Gastrocnemius medialis (tissue), 4 donors: ENCODE measurements at places on chromosomes 3 and 15. TPM values are rescaled to one million over a fixed set of nuclear protein-coding genes. Genes with fewer than 3 reads are reported as not detected.

DNA sequence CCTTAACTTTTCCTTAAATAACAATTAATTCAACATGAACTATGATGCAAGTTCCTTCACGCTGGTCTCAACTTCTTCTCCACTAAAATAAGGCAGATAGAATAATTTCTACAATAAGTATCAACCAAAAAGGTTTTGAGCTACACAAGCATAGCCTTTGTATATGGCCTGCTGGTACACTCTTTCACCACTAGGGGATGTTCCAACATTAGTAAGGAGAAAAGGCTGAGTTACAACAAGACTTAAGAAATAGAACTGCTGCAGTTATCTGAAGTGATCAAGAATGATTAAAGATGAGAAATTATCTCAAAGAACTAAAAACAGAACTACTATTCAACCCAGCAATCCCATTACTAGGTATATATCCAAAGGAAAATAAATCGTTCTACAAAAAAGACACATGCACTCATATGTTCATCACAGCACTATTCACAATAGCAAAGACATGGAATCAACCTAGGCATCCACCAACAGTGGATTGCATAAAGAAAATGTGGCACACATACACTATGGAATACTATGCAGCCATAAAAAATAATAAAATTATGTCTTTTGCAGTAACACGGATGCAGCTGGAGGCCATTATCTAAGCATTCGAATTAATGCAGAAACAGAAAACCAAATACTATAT lies 14.4 kb downstream of the ATP13A3 start:
- H3K4me3 ChIP-seq, result no peak overlapping the region
- no peaks in the 10 kb centered on the region for H3K36me3 ChIP-seq
- no peaks in the 10 kb centered on the region for H3K27me3 ChIP-seq
- peaks cover 18% of the 10 kb centered on the region for H3K4me1 ChIP-seq
- DNase-seq, result no peak
- H3K27ac ChIP-seq, result no peak overlapping the region

GRCh38 chr3:131277836-131278497 lies 103.6 kb upstream of the NUDT16 start:
- no peak for DNase-seq
- H3K4me3 ChIP-seq, result no peak overlapping the region
- H3K27me3 ChIP-seq, result no peaks in the 10 kb centered on the region
- no peak overlapping the region for H3K27ac ChIP-seq
- H3K4me1 ChIP-seq, result peaks cover 25% of the 10 kb centered on the region

DNA sequence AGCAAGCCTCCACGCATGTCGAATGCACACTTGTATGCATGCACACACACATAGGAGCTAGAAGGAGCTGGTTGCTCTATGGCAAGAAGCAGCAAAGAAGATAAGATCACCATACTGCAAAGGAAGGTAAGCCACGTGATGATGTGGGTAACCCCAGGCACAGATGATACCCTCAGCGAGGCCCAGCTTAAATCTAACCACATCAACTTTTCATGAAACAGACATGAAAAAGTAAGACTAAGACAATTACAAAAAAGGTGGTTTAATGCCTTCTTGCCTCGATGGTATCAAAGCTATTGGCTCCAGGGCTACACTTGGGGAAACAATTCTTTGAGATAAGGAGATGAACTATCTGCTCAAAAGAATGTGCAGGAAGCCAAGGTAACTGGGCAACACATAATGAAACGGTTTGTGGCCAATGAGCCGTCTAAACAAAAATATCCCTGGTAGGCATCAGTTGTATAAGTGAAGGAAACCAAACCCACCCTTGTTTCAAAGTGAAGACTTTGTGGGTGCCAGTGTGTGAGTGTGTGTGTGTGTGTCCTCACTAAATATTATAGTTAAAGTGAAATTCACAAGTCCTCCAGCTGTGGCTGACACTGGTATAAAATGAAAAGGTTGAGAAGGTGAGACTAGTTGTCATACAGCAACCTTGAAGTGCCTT lies 365.7 kb upstream of the ICE2 start:
- H3K4me1 ChIP-seq, result peaks cover 9% of the 10 kb centered on the region
- no peak for DNase-seq
- H3K27me3 ChIP-seq, result no peaks in the 10 kb centered on the region
- no peak overlapping the region for H3K27ac ChIP-seq

DNA sequence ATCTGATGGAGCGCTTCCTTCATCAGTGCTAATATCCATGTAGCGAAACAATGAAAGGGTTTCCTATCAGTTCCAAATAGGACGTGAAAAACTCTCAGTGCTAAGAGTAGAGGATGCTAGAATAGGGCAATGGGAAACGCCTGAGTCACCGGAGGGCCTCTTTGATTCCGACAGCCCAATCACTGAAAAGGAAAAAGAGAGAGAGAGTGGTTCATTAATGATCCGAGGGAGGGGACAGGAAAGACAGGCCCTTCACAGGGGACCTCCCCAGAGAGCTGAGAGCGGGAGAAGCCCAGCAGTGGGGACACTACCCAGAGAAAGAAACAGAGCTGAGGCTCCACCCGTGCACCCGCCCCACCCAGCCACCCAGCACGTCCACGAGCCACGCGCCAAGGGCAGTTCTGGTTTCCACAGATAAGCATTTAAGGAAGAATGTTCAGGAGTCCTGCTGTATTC lies 76.9 kb downstream of the RPN1 start:
- peak overlapping the region; percentile 58 for H3K27ac ChIP-seq
- no peaks in the 10 kb centered on the region for H3K4me1 ChIP-seq
- H3K27me3 ChIP-seq, result peaks cover 4% of the 10 kb centered on the region
- H3K36me3 ChIP-seq, result no peaks in the 10 kb centered on the region

GRCh38 chr3:45923755-45924154 lies 19.5 kb upstream of the CXCR6 start:
- H3K4me1 ChIP-seq, result no peaks in the 10 kb centered on the region
- H3K36me3 ChIP-seq, result no peaks in the 10 kb centered on the region
- no peak overlapping the region for H3K27ac ChIP-seq
- no peak for DNase-seq
- no peak overlapping the region for H3K4me3 ChIP-seq

DNA sequence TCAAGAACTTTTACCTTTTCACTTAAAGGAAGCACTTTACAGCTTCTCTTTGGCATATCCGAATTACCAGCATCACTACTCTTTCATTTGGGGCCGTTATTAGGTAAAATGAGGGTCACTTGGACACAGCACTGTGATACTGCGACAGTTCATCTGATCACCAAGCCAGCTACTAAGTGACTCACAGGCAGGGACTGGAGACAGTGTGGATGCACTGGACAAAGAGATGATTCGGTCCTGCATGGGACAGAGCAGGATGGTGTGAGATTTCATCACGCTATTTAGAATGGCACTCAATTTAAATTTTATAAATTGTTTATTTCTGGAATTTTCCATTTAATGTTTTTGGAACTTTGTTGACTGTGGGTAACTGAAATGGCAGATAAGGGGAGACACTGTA lies 166.9 kb upstream of the IL12A start:
- H3K27me3 ChIP-seq, result no peaks in the 10 kb centered on the region
- no peak overlapping the region for H3K27ac ChIP-seq
- H3K4me3 ChIP-seq, result no peak overlapping the region
- H3K4me1 ChIP-seq, result peaks cover 9% of the 10 kb centered on the region

DNA sequence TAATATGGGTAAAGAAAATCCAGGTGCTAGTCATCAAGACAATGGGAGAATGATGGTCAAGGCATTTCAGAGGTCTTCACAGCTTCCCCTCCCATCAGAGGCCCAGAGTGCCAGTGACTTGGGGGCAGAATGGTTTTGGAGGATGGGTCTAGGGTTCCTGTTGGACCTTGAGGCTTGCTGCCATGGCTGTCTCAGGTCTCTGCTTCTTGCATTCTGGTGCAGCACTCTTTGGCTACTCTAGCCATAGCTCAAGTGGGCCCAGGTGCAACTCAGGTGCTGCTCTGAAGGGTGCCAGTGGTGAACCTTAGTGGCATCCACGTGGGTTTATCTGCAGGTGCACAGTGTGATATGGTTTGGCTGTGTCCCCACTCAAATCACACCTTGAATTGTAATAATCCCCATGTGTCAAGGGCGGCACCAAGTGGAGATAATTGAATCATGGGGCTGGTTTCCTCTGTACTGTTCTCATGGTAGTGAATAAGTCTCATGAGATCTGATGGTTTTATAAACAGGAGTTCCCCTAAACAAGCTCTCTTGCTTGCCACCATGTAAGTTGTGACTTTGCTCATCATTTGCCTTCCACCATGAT lies 48.5 kb upstream of the PEX5L start:
- H3K4me3 ChIP-seq, result no peak overlapping the region
- H3K4me1 ChIP-seq, result no peaks in the 10 kb centered on the region
- H3K27me3 ChIP-seq, result no peaks in the 10 kb centered on the region
- H3K27ac ChIP-seq, result no peak overlapping the region

DNA sequence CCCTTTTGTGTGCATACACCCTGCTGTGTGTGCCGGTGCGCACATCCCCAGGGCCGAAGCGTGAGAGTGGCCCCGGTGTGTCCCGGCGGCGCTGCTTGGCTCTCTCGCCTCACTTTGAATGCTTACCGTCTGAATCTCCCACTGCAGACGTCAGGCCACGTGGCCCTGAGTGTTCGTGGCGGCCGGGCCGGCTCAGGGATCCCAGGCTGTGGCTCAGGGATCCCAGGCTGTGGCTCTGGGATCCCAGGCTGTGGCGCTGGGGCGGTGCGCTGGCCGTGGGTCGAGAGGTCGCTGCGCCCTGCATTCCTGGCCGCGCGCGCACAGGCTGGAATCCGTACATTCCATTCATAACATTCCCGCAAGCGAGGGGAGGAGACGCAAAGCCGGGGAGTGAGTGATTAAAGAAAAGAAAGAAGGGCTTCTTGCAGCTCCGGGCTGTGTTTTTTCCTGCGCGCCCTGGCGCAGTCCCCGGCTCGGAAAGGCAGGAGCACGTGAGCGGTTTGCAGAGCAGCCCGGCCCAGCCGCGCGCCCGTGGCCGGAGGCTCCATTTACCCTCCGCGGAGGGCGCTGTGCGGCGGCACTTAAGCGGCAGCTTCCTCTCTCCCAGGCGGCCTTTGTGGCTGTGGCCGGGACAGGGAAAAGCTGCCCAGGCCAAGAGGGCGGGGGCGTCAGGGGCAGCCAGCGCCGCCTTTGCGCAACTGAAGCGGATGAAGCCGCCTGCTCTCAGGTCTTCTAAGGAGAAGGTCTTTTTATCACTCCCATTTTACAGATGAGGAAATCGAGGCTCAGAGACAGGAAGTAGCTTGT lies 87.0 kb upstream of the ALDH1L1 start:
- peak overlapping the region; percentile 88 for H3K27ac ChIP-seq
- H3K4me1 ChIP-seq, result peaks cover 44% of the 10 kb centered on the region
- H3K4me3 ChIP-seq, result peak overlapping the region; percentile 39
- H3K36me3 ChIP-seq, result no peaks in the 10 kb centered on the region

DNA sequence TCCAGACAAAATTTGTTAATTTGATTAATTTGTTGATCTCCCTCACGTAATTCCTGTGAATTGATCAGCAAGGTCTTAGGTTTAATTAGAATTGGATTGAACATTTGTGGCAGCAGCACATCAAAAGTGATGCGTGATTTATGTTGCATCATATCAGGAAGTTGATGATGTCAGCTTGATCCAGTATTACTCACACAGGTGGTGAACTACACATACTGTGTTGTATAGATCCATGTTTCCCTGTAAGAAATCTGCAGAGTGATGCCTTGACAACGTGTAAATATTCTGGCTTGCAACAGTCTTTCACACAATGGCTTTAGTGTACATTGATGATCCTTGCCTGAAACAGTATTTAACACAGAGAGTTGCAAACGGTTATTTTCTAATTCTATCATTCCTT lies 200.4 kb downstream of the ADAMTSL3 start:
- no peaks in the 10 kb centered on the region for H3K4me1 ChIP-seq
- DNase-seq, result no peak
- no peak overlapping the region for H3K4me3 ChIP-seq
- H3K27ac ChIP-seq, result no peak overlapping the region

- no peaks in the 10 kb centered on the region for H3K27me3 ChIP-seq
- H3K4me1 ChIP-seq, result peaks cover 3% of the 10 kb centered on the region
- H3K27ac ChIP-seq, result no peak overlapping the region
- no peak for DNase-seq
- no peaks in the 10 kb centered on the region for H3K36me3 ChIP-seq
- no peak overlapping the region for H3K4me3 ChIP-seq
Observed at GRCh38 chr15:62880278-62880677, 162.3 kb upstream of the TPM1 start.

DNA sequence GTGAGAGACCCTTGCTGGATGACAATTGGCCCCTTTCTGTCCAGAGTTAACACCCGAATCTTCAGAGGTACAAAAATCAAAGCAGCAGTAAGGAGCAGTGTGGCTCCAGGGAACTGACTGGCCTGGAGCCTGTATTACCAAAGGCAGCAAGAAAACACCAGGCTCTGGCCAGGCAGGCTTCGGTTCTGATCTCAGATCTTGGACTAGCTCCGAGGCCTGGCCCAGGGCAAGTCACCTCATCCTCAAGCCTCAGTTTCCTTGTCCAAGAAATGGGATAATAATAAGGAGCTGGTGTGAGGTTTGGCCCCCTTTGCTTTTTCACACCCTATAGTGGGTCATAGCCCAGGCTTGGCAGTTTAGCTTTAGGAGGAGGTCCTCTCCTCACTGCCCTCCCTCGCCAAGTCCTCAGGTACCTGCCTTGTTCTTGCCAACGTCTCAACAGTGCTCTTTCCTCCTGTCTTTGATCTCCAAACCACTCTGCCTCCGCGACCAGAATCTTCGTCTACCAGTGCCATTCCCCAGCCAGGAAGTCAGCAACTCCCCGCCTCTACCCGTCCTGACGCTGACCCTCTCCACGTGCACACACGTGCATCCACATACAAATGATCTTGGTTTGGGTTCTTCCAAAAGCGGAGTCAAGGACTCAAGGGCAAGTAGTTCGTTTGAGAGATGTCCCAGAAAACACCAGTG lies 82.6 kb upstream of the TLE3 start:
- H3K4me1 ChIP-seq, result peaks cover 4% of the 10 kb centered on the region
- H3K36me3 ChIP-seq, result no peaks in the 10 kb centered on the region
- no peak overlapping the region for H3K4me3 ChIP-seq
- no peak for DNase-seq
- H3K27me3 ChIP-seq, result no peaks in the 10 kb centered on the region
- H3K27ac ChIP-seq, result no peak overlapping the region

DNA sequence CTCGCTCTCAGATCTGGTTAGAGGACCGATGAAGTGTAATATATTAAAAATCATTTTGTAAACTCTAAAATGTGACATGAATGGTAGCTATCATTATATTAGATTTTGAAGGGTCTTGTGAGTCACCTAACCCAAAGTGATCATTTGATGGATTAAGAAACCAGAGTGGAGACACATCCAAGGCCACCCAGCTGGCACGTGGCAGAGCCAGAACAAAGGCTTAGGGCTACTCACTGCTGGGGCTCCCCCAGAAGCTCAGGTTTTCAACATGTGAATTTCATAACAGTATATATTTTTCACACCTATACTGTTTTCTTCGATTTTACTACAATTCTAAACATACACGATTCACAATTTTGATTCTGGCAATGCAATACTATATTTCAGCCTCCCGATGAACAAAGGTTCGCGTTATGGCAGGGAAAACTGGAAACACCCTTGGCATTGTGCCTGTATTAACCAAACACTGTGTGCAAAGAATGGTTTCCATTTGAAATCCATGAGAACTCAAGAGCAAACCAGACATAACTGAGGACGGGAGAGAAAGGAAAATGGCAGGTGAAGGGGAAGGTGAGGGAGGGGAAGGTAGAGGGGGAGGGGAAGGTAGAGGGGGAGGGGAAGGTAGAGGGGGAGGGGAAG lies 88.9 kb downstream of the ADAMTS17 start:
- no peaks in the 10 kb centered on the region for H3K27me3 ChIP-seq
- DNase-seq, result no peak
- no peak overlapping the region for H3K4me3 ChIP-seq
- H3K27ac ChIP-seq, result no peak overlapping the region

GRCh38 chr3:117788061-117788460 lies 1078.5 kb downstream of the TUSC7 start:
- no peak for DNase-seq
- no peaks in the 10 kb centered on the region for H3K4me1 ChIP-seq
- no peaks in the 10 kb centered on the region for H3K27me3 ChIP-seq
- no peak overlapping the region for H3K4me3 ChIP-seq

Gene SPATA12
- total RNA-seq, result not detected

Gene CCR4
- not detected for total RNA-seq
